ENCODE measurements at places on chromosomes 16 and 17.
A peak's percentile ranks its signal among the peaks of the same experiment; 100 is the strongest.

DNA sequence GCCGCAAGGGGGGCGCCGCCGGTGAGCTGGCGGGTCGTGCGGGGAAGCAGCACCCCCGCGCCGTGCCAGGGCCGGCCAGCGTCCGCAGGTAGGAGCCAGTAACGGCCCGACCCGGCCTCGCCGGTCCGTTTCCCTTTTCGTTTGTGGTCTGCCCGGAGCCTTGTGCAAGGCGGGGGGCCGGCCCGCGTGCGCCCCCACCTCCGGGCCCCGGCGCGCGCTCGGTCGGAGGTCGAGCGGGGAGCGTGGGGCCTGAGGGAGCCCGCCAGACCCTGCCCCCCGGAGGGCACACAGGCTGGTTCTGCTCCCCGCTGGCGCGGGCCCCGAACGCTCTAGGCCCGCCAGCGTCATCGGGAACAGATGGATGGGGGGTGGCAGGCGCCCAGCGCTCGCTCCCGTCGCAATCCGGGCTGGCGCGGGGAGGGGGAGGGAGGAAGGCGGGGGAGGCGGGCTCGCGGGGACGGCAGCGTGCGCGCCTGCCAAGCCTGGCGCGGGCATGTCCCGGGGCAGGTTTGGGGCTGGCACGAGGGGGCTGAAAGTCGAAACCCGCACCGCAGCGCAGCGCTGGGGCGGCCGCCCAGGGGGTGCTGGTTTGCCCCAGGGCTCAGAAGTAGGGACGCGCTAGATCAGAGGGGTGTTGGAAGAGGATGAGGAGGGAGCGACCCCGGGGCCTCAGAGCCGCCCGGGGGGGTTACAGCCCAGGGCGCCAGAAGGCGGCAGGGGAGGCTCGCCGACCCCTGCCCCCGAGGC lies 1.5 kb upstream of the GSE1 start:
- peak; percentile 43 for DNase-seq

GRCh38 chr17:28228109-28228840 lies 90.7 kb upstream of the TMEM97 start:
- DNase-seq, result no peak

- no peak for DNase-seq
These were observed 250.3 kb downstream of the ZFHX3 start for GRCh38 chr16:72797621-72798020.

DNA sequence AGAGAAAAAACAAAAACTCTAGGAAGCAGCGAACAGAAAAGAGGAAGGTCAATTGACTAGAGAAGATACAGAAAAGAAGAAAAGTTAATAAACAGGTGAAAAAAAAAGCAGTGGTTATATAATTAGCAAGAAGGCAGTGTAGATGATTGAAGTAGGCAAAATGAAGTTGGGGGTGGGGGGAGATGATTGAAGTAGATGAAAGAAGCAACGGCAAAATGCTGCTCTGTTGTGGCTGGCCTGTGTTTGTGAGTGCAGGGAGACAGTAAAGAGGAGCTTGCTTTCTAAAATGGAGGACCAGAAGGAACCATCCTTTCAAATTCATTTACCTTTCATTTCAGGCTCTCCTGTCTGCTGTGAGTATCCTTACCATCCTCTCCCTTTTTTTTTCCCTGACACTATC lies 3.6 kb downstream of the EVI2B start:
- no peak for DNase-seq

DNA sequence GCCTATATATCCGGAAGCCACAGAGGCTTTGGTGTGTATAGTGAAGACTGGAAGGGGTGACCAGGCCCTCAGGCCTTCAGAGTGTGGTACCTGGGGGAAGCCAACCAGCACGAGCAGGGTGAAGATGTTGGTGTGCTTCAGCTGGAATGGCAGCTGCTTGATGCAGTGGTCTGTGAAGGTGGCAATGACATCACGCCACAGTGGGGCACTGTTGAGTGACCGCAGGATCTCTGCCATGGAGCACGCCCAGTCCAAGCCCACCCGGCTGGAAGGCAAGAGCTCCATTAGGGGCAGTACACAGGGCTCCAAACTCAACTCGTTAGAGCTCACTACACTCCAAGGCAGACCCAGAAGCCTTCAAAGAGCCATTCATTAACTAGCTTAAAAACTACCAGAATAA lies 68.5 kb upstream of the ATP2A3 start:
- DNase-seq, result no peak

- DNase-seq, result no peak
These were observed 10.6 kb downstream of the BLTP2 start for GRCh38 chr17:28634206-28634865.

GRCh38 chr17:30568117-30568430 lies 90.9 kb downstream of the GOSR1 start:
- DNase-seq, result no peak

DNA sequence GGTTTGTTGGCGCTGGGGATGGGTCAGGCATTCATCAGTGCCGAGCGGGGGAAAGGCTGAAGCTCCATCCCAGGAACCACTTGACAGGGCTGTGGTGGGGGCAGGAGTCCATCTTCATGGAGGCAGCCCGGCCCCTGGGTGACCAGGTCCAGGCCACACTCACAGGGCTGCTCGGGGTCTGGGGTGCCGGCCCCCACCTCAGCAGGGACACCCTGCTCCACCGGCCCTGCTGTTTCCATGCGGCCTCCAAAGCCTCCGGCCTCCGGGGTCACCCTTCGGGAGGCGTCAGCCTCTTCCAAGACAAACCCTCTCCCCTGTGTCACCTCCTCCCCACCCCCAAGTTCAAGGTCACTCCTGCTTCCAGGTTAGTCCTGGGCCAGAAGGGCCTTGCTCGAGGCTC lies 22.1 kb downstream of the GALNS start:
- DNase-seq, result no peak

DNA sequence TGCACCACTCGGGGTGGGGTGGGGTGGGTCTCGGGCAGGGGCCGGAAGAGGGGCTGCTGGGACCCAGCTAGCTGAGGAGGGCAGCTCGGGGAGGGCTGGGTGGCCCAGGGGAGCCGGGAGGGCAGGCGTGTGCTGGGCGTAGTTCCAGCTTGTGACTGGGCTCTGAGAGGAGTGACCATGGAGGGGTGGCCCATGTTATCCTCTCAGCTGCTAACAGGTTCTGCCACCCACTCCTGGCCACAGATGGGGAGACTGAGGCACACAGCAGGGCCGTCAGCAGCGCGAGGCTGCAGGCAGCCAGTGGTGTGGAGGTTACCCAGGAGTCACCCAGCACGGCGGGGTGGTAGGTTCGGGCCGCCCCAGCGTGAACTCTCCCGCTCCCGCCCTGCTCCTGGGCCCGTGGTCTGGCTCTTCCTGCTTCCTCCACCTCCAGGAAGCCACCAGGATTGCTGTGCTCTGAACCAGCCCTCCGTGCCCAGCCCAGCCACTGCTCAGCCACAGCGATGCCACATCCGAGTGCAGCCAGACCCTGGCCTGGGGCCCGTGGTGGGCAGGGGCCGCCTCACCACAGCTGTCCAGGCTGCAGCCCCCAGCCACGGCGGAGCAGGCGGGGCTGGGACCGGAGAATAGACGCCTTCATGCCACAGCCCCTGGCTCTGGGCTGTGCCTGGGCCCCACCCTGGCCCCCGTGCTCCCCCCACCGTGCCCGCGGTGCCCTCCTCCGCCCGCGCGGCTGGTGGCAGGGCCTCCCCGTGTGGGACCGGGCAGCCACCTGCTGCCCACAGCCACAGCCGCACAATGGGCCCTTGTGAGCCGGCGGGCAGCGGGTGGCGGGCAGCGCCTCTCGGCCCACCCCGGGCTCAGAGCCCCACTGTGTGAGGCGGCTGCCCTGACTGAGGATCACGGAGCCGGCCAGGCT lies 26.3 kb upstream of the SSTR5 start:
- DNase-seq, result no peak

DNA sequence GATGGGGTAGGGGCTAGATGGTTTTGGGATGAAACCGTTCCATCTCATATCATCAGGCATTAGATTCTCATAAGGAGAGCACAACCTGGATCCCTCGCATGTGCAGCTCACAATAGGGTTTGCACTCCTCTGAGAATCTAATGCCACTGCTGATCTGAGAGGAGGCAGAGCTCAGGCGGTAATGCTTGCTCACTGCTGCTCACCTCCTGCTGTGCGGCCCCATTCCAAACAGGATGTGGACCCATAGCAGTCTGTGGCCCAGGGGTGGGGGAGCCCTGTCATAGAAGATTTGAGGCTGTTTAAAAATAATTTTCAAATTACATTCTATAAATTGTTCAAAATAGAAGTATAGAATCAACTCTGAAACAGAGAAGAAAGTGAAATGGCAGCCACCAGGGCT lies 50.8 kb downstream of the PHKB start:
- DNase-seq, result no peak

DNA sequence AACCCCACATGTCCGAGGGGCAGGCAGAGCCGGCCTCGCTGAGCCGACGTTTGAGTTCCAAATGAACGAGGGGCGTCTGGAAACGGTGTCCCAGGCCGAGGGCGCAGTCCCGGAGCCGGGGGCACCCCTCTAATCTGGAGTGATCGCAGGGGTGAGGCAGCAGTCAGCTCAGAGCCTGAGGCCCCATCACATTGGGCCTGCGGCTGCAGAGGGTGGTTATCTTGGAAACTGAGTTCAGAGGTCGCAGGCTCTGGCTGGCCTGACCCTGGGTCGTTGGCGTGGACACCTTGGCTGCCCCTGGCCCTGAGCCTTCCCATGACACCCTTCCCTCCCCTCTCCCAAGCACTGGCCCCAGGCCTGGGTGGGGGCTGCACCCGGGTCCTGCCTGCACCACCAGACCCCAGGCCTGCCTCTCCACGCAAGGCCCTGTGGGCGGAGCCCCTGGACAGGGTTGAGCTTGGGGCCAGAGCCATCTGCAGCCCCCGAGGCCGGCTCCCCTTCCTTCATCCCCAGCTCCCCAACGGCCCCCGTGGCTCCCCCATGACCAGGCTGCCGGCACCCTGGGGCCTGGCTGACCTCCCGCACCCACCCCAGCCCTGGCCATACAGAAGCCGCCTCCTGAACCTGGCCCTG lies 45.6 kb downstream of the ZFPM1 start:
- DNase-seq, result no peak

DNA sequence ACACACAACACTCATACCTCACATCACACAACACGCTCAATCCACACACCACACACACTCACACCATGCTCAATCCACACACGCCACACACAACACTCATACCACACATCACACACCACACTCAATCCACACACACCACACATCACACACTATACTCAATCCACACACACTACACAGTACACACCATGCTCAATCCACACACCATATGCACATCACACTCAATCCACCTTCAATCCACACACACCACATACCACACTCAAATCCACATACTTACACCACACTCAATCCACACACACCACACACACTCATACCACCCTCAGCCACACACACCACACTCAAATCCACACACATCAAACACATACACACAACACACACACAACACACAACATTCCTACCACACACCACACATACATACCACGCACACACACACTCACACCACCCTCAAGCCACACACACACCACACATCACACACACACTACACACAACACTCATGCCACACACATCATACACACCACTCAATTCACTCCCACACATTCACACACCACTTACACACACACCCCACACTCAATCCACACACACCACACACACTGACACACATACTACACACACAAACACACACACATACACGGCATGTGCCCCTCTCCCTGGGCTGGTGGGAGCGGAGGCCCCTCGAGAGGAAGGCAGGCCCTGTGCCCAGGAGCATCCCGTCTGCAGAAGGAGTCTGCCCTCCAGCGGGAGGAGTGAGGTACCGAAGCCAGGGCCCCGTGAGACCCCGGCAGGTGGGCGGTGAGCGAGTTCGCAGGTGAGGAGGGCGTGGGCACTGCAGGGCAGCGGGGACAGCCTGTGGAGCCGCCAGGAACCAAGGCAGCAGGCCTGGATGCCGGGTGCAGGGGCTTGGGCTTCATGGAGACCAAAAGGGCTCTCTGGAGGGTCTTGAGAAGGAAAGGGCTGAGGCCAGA lies 33.1 kb upstream of the RPTOR start:
- DNase-seq, result no peak

GRCh38 chr16:4247460-4247784 lies 5.5 kb upstream of the SRL start:
- DNase-seq, result no peak

GRCh38 chr16:19517424-19518089 lies 4.3 kb downstream of the GDE1 start:
- no peak for DNase-seq

DNA sequence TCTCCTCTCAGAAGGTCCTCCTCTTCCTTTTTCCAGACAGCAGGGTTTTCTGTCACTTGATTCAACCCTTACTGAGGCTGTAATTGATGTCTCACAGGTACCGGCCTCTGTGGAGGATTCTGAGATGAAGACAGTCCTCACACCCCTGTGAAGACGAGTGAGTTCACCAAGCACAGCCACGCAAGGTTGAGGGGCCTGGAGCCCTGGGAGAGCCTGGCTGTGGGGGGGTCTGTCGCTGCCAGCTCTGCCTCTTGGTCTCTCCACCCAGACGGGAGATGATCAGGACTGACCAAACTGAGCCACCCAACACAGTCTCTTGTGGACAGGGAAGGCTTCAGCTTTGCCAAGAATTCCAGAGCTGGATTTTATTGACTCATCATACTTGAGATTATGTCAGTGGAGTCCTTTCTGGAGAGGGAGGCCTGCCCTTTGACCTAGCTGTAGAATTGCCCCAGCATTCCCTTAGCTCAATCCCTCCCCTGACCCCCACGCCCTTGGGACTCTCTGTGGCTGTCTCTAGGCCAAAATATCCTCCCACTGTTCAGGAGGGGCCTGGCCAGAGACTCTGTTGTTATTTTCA lies 51.1 kb upstream of the CRHR1 start:
- DNase-seq, result no peak

DNA sequence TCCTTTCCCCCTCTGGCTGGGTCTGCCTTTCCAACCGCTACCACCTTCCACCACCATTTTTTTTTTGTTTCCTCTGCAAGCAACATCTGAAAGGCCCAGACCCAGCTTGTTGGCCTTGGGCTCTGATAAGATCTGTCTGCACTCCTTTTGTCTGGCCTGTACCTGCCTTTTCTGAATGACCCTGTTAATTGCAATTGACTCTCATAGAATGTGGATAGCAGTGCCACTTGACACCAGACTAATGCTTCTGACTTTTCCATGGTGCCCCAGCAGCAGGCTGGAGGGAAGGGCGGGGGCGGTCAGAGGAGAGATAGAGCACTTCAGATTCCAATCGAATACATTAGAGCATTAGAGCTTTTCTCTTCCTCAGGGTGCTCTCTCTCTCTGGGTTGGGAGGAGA lies 538.9 kb downstream of the WWOX start:
- DNase-seq, result no peak

- no peak for DNase-seq
These were observed 19.9 kb downstream of the DHX38 start for GRCh38 chr16:72113616-72113945.

DNA sequence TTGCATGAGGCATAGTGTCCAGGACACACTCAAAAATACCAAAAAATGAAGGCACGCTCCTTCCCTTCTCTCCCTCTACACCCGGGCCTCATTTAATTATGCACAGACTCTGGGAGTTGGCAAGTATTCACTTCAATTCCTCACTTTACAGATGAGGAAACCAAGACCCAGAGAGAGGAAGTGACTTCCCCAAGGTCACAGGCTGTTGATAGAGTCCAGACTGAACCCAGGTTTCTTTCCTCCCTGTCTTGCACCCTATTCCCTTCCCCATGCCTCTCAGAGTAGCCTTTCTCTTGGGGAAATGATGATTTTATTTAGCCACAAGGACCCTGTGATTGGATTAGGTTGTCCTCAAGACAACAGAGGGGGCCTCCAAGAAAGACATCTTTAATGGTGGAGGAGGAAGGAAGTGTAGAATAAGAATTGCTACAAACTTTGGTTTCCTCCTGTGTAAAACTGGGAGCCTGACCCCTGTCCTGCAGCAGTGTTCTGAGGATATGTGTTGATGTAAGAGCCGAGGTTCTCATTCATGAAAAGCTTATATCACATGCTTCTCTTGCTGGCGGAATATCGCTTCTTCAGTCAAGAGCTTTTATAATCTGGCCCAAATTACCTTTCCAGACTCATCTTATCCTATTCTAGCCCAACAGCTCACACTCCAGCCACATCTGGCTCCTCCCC lies 48.8 kb upstream of the SIAH1 start:
- DNase-seq, result no peak
